Stimulated activated CD8-positive, alpha-beta memory T cell treated with anti-CD3 and anti-CD28 coated beads, Interleukin-4, amount 100 ng/mL, for 1 hour (primary cell): ENCODE measurements at places on chromosomes 7 and 10.

DNA sequence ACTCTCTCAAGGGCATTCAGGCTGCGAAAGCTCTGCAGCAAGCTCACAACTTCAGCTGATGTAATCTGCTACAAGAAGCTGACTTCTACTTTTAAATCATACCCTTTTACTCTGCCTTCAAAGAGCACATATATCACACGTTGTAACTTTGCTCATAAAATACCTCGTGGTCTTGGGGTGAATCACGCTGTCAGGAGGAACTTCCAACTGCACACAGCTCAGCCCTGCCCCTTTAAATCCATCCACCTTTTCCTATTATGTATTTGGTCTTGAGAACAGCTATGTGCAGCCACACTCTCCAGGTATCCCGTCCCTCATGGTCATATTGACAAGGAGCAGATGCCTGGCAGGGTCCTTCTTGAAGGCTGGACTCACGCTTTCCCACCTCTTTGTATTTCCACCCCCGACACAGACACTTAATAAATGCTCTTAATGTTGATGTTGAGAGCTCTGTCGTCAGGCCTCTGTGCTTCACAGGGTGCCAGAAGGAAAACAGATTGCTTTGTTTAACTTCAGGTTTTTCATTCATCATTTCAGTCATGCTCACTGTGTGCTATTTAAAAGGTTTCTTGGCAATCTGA lies 47.6 kb downstream of the ICA1 start:
- no peak for DNase-seq

DNA sequence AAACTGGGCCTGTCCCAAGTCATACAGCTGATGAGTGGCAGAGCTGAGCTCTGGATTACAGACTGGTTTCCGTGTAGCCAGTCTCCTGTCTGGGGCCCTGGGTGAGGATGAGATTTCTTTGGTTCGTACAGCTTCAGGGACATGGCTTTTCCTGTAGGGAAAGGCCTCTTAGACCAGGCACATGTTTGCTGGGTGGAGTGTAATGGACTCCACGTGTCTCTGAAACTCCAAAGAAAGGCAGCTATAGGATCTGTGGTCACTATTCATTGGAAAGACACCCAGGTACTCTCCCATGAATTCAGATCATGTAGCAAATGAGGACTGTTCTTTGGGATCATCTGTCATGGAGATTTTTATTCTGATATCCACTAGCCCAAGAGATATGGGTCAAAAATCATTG lies 2.4 kb downstream of the HABP2 start:
- DNase-seq = no peak

DNA sequence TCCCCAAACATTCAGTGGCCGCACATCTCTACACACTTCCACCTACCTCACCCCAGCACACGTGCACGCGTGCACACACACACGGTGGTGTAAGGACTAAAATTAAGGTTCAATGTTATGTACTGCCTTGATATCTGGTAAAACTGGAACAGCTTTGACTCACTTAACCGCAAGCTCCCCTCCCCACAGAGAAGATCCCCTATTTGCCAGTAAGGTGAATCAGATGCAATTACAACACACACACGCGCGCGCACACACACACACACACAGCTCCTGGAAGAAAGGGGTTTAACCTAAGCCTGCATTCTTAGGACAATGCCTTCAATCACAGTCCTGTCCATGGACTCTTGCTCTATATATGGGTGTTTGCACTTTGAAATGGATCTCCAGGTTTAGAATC lies 25.5 kb upstream of the VPS41 start:
- no peak for DNase-seq

DNA sequence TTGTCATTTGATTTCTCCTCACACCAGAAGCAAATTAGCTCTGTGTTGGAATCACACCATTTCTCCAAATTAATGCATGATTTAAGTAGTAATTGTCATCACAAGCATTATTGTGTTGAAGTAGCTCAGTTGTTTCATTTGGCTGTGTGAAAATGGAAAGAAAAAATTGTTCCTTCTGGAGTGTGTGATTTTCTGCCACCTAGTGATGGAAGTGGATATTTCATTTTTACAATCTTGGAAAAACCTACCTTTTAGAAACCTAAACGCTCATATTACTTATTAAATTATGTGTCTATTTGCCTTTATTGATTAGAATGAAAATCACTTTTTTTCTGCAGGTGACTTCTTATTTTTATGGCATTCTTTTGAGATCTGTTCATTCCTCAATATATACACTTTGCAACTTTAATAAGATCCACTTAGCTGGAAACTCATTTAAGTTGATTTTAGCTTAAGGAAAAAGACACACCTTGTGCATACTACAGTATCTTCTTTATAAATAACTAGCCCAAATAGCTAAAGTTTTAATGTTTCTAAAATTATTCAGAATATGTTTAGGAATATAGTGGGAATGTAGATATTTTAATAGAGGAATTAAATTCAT lies 50.0 kb downstream of the SRI start:
- no peak for DNase-seq

- no peak for DNase-seq
These were observed 225.1 kb upstream of the YAE1 start for GRCh38 chr7:39341083-39341482.
